ENCODE measurements at places on chromosomes 12 and 14. TPM values are rescaled to one million over a fixed set of nuclear protein-coding genes. Genes with fewer than 3 reads are reported as not detected.

Gene KIF21A
- total RNA-seq, result 67.8 TPM

Gene ZC2HC1C
- 2.5 TPM for total RNA-seq

Gene ARHGEF40
- total RNA-seq, result 7.1 TPM

Gene CIROP
- total RNA-seq, result not detected

Gene SLC35F4
- total RNA-seq, result not detected

Measured in Caco-2 (cell line).